Stimulated activated CD4-positive, alpha-beta T cell treated with anti-CD3 and anti-CD28 coated beads, Interleukin-1b, Interleukin-23, amount 100 ng/mL, for 48 hours (primary cell): ENCODE measurements at places on chromosomes 5 and 9.

DNA sequence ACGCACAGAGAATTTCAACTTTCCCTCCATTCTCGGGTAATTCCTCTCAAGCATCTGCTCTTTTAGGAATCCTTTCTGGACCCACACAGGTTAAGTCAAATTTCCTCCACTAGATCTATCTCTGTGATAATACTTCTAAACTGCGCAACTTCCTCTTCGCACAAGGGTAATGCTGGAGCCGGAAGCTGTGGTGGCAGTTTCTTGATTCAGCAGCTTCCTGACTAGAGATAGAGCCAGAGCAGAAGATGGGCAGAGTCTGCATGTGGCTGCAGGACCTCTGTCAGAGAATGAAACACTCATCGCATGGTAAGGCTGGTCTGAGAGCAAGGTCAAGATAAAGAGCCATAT lies 11.1 kb upstream of the CDC42SE2 start:
- peak; percentile 80 for DNase-seq

- no peak for DNase-seq
Observed at GRCh38 chr5:67181648-67182221, 14.9 kb downstream of the CD180 start.

DNA sequence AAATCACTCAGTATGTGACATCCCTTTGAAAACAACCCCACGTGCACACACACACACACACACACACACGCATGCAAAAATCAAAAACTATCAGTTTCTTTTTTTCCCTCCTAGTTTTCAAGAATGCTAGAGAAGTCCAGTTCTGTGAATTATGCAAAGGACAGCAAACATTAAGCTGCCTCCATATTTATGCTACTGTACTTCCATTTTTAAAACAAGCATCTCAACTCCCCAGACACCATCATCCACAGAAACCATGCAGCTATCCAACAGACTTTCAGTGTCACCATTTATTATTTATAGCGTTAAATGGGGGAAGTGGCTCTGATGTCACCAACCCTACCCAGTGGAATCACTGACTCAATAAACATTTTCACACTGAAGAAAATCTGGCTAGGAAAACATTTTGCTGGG lies 1.6 kb downstream of the FBXW11 start:
- peak; percentile 27 for DNase-seq

- DNase-seq: no peak
Observed at GRCh38 chr5:22514231-22514630, 338.9 kb downstream of the CDH12 start.

- no peak for DNase-seq
Observed at GRCh38 chr5:109192555-109193281, 217.1 kb downstream of the PJA2 start.

GRCh38 chr9:124869986-124870560 lies 8.1 kb downstream of the ARPC5L start:
- peak; percentile 94 for DNase-seq

- no peak for DNase-seq
Observed at GRCh38 chr5:119470105-119470763, 17.9 kb downstream of the HSD17B4 start.

- no peak for DNase-seq
Observed at GRCh38 chr5:99866740-99867139, 668.4 kb upstream of the FAM174A start.

DNA sequence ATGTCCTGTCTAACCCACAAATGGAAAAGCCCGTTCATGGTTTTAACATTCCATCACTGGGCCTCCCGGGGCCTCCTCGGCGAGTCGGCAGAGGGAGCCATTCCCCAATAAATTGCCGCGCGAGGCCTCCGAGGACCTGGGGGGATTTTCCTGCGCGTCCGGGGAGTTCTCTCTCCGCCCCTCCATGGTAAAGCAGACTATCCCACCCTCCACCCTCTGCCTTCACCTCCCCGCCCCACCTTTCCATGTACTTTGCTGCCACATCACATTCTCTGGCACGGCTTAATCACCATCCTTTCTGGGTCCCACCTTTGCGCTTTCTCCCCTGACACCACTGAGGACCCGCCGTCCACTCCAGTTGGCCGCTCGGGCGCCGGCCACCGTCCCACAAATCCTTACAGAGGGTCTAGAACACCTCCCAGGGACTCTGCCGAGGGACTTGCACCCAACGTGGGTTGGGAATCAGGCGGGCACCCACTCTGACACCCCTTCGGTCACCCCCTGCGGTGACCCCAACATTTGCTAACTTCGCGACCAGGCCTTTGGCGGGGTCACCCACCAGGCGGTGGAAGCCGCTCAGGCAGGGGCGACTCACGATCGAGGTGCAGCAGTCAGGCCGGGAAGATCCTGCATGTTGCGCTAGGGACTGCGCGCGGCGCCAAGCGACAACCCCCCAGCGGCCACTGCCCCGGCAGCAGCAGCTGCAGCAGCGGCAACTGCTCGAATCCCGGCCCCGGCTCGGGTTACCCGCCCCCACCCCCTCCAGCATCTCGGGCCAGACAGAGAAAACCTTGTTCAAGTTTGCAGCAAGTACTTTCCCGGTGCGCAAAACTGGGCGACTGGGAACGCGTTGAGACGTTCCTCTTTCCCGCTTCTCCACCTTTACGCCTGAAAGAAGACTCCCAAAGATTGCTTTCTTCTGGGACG lies at the start of gene MEGF10:
MEGF10 (plus strand) TSS at position 778 of the 927 bp plus-strand sequence. CDS start 40,513 bp downstream, outside the sequence.
- peak; percentile 11 for DNase-seq

- no peak for DNase-seq
Observed at GRCh38 chr5:18312016-18312415, 677.8 kb downstream of the TAF11L14 start.

DNA sequence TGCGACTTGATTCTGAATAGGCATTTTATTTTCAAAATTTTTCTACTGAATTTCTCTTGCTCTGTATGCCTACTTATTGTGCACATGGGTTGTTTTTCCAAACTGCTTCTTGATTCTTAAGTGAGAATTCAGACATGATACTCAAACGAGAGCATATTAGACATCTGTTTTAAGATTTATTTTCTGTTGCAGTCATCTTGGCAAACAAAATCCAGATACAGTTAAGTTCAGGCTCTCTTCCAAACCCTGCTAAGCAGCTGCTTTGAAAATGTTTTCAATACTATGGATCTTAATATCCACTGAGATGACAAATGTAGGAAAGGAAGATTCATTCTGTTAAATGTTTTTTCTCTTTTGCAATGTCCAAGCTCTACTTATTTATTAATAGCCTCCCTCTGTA lies 4.5 kb downstream of the TMEM215 start:
- DNase-seq: no peak

DNA sequence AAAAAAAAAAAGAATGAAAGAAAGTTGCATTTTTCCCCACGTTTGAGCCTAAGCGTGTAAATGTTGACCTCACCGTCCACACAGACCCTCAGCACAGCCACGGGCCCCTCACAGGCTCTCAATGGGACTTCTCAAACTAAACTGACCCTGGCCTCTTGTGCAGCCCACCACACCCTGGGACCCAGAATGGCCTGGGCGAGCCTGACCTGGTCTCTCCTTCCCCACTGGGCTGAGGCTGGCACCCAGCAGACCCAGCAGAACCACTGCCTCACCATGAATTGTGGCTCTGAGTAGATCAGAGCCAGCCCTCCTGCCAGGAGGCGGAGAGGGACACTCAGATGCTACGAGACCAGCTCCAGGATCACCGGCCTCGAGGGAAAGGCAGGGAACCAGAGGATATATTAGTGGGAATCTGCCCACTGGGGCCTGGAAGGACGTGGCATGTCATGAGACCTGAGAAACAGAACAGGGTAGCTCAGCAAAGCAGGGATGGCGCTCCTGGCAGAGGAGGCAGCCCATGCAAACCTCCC lies 124.4 kb downstream of the ZNF354C start:
- no peak for DNase-seq

- DNase-seq: no peak
Observed at GRCh38 chr9:131238402-131239021, 37.8 kb downstream of the FAM78A start.

DNA sequence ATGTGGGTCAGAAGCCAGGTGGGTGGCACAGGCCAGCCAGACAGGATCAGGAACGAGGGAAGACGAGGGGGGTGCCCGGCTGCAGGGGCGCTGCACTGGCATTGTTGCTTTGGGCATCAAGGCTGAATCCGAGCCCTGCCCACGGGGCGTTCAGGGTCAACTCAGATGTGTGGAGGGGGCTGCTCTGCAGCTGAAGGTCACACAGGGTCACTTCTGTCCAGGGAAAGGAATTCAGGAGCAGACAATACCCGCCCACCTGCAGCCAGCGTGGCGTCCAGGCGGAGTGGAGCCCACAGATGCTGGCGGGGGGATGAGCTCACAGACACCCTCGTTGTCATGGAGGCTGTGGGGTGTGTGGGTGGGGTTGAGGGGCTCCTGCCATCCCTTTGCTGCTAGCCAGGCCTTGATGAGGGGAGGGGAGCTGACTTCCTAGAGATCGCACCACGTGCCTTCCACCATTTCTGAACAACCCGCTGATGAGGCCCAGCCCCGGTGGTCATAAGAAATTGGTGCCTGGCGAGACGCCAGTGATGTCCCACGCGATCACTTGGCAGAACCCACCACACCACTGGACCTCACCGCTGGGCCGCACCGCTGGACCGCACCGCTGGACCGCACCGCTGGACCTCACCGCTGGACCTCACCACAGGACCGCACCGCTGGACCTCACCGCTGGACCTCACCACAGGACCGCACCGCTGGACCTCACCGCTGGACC lies 31.2 kb downstream of the MRPL36 start:
- DNase-seq: no peak

- no peak for DNase-seq
Observed at GRCh38 chr5:133697536-133698258, 85.4 kb upstream of the FSTL4 start.

GRCh38 chr9:104028827-104029226 lies 65.3 kb upstream of the SMC2 start:
- DNase-seq: peak; percentile 18

- DNase-seq: no peak
Observed at GRCh38 chr9:84966876-84967830, 297.6 kb downstream of the NTRK2 start.

GRCh38 chr5:93421468-93421867 lies 159.6 kb downstream of the NR2F1-AS1 start:
- DNase-seq: no peak

DNA sequence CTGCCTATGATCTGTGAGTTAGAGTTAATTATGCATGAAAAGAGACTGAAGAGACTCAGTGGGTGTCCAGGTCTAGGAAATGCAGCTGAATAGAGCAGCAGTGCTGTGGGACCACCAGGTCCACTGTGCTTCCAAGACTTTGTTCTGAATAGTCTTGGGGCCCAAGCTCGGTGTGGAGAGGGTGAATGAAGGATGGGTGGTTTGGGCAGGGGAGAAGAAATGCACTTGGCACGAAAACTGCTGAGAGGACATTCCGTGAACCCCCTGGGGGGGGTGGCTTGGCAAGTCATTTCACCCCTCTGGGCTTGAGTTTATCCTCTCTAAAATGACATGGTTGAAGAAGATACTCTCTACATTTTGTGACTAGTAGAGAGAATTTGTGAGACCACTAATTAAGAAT lies 36.0 kb upstream of the GOLPH3 start:
- DNase-seq: no peak

- DNase-seq: no peak
Observed at GRCh38 chr5:85375525-85375924, 990.8 kb upstream of the EDIL3 start.

DNA sequence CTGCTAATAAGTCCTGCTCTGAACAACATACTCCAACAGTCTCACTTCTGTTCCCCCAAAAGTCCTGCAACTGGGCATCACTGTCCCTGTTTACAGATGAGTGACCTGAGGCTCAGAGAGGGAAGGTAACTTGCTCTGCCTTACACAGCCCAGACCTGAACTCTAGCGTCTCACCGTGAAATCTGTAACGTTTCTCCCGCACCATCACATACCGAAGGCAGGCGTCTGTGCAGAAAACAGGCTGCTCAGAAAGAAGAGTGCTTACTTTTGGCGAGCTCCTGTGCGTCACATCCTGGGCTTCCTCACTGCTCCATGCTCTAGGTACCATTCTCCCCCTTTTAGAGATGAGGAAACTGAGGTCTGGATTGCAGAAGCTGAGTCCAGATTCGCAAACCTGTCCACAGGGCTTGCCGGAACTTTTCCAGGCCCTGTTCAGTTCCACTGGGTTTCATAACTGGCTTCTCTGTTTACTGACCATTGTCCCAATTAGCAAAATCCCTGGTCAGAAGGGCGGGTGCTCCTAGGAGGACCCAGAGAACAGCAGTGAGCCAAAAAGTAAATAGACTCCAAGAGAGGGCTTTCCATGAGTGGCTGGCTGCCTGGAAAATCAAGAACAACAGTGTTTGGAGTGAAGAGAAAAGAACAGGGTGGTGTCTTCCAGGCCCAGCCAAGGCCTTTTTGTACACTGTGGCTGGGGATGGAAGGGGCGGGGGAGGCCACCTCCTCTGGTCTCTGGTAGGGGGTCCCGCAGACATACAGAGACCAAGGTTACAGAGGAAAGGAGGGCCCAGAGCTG lies 27.1 kb downstream of the GSN start:
- no peak for DNase-seq

DNA sequence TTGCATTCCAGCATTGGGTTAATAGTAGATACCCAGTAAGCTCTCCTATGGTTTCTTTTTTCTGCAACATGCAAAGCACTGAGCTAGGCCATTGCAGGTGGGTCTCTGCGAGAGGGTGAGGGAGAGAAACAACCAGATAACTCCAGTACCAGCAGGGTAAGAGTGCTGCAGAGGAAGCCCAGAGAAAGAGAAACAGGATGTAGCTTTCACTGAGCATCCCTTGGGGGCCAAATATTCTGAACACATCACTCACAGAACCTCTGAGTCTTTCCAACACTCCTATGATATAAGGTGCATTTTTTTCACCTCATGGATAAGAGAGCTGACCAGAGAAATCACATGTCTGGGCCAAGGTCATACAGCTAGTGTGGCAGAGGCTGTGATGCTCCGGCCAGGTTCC lies 76.7 kb downstream of the TRIM32 start:
- DNase-seq: no peak

- no peak for DNase-seq
Observed at GRCh38 chr5:1510631-1511030, 13.1 kb downstream of the LPCAT1 start.

- DNase-seq: no peak
Observed at GRCh38 chr9:88235615-88236014, 97.3 kb upstream of the SPATA31C2 start.

DNA sequence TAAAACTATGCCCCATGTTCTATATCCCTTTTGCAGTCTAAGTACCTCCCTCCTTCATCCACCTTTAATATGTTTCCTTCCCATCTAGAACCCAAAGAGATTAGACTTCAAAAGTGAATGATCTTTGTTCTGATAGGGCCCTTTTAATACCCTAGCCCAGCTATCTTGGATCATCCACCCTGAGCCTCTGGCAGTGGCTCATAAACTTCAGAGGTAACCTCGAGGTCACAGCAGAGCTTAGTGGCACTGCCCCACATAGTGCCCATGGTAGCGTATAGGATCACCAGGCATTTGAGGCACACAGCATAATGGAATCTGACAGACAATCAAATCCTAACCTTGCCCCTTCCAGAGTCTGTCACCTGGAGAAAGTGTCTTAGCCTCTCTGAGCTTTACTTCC lies 15.8 kb downstream of the ADRB2 start:
- DNase-seq: no peak

- DNase-seq: no peak
Observed at GRCh38 chr5:157088342-157088990, 20.4 kb downstream of the HAVCR2 start.

DNA sequence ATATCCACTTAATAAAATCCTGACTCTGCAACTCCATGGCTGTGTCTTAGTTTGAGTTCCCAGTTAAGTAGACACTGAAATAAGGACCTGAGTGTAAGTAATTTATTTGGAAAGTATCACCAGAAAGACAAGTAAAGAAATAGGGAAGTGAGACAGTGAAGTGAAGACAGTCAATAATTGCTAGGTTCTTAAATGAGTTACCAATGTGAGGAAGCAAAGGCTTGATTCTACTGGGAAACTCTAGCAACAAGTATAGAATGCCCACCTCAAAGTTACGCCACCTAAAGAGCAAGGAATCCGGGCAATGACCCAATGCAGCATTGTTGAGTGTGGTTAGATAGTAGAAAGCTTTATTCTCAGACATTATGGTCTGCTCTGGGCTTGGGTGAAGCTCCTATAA lies 383.9 kb downstream of the TLR4 start:
- no peak for DNase-seq
